ENCODE measurements at places on chromosomes 6 and 20.

GRCh38 chr6:30162265-30163089 lies 869 bp upstream of the TRIM15 start:
- DNase-seq, result no peak

- DNase-seq, result no peak
Measured at GRCh38 chr6:105753620-105754211, 332.4 kb upstream of the PRDM1 start.

DNA sequence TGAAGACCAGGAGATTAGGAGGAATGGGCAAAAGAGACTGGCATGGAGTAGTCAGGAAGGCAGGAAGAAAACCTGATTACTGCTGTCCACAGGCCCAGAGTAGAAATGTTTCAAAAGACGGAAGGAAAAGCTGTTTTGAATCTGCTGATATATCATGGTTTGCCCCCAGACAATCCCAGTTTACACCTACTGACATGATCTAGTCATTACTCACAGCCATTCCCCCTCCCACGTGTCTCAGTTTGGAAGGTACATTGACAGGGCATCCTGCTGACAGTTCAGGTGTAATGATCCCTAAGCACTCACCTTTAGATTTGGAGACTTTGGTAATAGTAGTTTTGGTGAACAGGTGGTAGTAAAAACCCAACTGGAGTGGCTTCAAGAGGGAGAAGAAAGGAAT lies 9.8 kb upstream of the TXNDC5 start:
- DNase-seq, result no peak

GRCh38 chr20:44200983-44201382 lies 9.6 kb downstream of the OSER1 start:
- DNase-seq, result no peak

DNA sequence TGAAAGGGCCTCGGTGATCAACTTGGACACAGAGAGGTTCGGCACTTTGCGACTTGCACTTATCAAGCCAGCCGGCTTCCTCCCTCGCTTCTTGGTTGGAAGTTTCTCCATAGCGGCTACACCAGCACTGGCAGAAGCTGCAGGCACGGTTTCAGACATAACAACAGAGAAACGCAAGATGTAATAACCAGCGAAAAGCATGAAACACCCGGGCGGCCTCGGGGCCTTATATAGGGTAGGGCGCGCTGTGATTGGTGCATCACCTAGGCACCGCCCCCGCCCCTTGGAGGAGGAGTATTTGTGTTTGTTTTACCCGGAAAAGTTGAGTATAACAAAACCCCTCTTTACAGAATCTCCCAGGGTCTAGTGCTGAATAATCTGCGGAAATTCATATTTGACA lies 20.7 kb downstream of the HFE start:
- DNase-seq, result no peak

DNA sequence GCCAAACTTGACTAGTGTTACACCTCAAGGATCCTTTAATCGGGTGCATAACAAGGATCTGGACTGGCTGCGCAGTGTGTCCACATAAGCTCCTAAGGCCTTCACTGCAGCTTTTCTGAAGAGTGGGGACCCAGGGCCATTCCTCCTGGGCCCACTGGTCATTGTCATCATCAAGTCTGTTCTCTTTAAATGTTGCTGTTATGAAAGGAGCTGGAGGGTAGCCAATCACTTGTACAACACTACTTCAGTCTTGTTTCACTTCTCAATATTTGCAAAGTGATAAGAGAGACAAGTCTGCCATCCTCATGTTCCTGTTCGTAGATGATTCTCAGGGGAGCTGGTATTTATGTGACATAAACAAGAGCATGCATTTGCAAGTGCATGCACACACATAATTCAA lies 149.8 kb downstream of the SYNDIG1 start:
- no peak for DNase-seq

DNA sequence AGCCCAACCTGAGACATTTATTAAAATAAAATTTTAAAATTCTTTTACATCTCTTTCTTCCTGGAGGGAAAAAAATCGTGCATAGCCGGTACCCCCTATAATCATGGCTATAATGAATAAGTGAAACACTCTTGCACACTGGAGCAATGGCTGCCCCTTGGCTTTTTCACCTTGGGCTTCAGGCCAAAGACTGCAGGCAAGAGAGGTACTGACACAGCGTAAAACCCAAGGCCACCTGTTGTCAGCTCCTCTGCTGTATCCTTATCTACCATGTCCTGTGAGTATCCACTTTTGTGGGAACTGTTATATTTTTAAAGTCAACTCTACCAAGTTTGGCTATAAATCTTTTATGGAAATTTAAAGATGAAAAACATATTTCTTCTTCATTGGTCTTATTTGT lies 23.0 kb upstream of the LY86 start:
- no peak for DNase-seq

GRCh38 chr6:39965751-39966150 lies 31.5 kb upstream of the MOCS1 start:
- DNase-seq, result no peak

GRCh38 chr20:12605751-12606150 lies 403.0 kb upstream of the SPTLC3 start:
- DNase-seq, result no peak

- DNase-seq, result no peak
Measured at GRCh38 chr20:2010533-2010932, 16.7 kb upstream of the PDYN start.

GRCh38 chr6:54861905-54862616 lies 15.5 kb downstream of the FAM83B start:
- DNase-seq, result no peak

GRCh38 chr20:20568604-20569205 lies 143.7 kb downstream of the RALGAPA2 start:
- no peak for DNase-seq

GRCh38 chr20:37986044-37986858 lies 47.0 kb downstream of the TTI1 start:
- no peak for DNase-seq

- no peak for DNase-seq
Measured at GRCh38 chr20:24762791-24763350, 186.2 kb upstream of the CST7 start.

- DNase-seq, result no peak
Measured at GRCh38 chr6:104625536-104625935, 234.2 kb downstream of the HACE1 start.

- DNase-seq, result no peak
Measured at GRCh38 chr6:140071601-140072062, 697.2 kb upstream of the CITED2 start.

DNA sequence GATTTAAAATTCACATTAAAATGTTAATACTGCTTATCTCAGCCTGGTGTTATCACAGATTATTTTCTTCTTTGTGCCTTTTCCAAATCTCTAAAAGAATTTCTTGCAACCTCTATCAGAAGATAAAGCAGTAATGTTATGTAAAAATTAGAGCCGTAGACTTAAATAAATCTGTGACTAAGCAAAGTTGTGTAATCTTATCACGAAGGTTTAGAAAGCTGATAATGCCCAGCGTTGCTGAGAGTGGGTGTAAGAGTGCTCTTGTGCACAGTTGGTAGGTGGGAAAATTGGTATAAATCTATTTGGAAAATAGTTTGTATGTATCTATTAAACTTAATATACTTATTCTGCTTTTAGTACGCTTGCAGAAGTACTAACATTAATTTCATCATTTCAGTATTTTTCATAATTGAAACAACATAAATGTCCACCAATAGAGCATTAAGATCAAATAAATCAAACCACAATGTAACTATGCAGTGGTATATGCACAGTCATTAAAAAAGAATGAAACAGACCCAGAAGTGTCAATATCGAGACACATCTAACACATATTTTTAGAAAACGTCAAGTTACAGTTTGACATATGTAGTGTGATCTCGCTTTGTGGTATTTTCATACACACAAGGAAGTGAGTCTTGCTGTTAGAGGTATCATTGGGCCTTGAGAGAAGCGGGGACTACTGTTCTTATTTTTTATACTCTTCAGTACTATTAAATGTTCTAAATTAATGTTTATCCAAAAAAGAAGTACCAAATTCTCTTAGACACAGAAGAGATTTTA lies 54.4 kb upstream of the PBOV1 start:
- DNase-seq, result no peak

GRCh38 chr6:4687989-4688947 lies 87.9 kb upstream of the CDYL start:
- no peak for DNase-seq

DNA sequence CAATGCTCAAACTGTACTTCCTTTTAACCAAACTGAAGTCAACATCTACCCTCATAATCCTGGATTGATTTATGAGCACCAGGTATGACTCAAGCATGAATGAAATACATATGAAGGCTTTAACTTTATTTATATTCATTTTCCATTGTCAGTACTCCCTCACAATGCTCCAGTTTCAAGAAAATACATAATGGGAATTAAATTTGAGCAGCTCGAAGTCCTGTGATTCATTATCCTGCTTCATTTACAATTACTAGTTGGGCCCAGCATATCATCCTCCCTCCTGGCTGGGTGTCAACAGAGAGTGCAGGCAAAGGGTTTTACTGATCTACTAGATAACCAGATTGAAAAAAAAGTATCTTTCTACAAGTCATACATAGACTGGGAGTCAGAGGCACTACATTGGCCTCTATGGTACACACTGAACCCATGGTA lies 10.1 kb downstream of the SAMHD1 start:
- no peak for DNase-seq

DNA sequence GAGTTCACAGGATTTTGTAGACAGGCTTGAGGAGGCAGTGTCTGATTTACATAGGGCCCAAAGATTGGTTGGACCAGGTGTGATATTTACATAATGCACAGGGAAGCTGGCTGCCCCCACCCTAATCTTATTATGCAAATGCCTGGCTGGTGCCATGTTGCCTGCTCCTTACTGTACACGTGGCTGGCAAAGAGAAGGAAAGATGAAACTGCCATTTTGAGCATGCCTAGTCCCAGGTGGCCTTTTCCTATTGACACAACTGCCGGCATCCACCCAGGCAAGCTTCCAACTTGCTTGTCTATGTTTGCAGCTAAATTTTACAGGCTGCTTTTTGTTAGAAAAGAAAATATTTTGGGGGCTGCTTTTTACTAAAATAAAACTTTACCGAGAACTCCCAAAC lies 174.6 kb downstream of the LMBRD1 start:
- DNase-seq, result no peak

GRCh38 chr20:54161821-54162149 lies 12.0 kb downstream of the CYP24A1 start:
- DNase-seq, result no peak

DNA sequence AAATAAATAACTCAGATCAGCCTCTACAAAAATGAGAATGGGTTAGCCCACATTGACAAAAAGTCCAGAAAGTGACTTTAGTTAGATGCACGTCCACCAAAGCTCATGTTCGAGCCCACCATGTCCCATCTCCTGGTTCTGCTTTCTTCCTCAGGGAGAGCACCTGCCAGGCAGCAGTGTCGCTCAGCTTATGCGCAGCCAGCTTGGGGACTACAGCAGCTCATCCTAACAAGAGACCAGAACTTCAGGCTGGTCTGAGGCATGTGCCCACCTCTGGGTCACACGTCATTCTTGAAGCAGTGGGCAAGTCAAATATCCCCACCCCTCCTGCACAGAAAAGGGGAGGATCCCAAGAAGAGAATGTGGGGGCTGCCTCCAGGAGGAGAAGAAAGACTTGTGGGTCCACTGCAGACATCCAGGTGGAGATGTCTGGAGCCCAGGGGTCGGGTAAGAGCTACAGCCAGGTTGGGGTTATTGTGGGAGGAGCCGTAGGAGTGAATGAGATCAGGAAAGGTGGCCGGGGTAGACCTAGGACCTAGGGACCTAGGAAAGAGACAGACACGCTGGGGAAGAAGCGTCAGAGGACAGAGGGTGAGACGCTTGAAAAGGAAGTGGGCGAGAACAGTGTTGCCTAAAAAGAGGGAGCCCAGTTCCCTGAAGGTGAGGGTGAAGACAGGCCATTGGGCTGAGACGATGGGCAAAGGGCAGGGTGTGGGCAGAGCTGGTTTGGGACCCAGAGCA lies 52.5 kb downstream of the SSR1 start:
- DNase-seq, result no peak

DNA sequence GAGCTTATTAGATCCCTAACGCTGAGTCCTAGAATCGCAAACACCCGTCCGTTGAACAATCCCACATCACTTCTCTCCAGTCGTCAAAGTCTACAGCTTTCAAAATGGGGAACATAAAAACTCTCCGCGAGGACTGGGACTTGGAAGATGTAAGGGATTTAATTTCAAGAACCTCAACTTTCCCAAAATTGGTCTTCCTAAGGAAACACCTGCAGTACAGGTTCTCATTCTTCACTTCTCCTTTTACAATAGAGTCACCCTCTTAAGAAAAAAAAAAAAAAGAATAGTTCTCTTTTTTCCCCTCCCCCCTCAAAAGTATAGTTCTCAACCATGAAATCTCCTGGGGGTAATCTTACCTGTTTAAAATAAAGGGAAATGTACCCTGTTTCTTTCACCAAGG lies 6.6 kb upstream of the ZBTB22 start:
- no peak for DNase-seq

GRCh38 chr6:109243863-109244825 lies 138.1 kb downstream of the CD164 start:
- DNase-seq, result no peak

DNA sequence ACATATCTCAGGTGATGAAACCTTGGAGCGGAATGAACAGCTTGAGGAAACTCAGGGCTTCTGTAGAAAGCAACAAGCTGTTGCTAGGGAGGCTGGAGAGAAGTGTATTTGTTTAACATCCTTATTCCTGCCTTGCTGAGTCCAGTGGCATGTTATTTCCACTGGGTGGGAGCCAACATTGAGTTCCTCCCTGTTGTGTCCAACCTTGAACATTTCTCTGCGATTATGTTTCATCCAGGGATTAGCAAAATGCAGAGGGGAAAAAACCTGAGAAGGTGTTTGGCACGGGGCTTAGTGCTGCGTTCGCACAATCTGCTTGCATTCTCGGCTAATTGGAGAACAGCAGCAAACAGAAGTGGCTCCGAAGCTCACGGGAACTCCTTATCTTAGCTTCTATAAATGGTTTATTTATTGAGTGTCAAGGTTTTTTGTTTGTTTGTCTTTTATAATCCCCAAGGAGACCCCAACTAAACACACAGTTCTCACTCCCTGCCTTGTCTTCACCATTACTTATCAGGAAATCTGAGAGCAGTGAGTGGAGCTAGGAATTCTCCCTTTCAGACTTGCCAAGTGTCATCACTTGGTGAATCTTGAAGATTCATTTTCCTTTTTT lies 412.8 kb downstream of the CDC5L start:
- no peak for DNase-seq

GRCh38 chr20:59812286-59813125 lies 120.9 kb downstream of the SYCP2 start:
- no peak for DNase-seq

DNA sequence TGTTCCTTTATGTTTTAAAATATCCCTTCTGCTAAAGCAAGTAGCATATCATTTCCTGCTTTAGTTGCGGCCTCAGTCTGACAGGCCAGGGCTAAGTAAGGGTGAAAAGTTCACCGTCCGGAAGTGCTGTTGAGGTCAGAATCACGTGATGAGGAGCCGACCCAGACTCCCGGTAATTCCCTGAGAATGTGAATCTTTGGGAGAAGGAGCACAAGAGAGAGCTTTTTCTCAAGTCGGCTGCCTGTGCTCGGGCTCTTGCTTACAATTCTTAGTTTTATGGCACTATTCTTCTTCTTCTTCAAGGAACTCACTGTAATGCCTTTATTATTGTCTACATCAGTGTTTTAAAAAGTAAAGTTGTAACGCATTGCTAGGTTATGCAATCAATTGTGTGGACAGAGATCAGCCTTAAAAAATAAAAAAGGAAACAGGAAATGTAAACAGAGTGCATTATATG lies 309.3 kb downstream of the PRL start:
- DNase-seq, result no peak
